ENCODE measurements at places on chromosomes 1 and 21.

DNA sequence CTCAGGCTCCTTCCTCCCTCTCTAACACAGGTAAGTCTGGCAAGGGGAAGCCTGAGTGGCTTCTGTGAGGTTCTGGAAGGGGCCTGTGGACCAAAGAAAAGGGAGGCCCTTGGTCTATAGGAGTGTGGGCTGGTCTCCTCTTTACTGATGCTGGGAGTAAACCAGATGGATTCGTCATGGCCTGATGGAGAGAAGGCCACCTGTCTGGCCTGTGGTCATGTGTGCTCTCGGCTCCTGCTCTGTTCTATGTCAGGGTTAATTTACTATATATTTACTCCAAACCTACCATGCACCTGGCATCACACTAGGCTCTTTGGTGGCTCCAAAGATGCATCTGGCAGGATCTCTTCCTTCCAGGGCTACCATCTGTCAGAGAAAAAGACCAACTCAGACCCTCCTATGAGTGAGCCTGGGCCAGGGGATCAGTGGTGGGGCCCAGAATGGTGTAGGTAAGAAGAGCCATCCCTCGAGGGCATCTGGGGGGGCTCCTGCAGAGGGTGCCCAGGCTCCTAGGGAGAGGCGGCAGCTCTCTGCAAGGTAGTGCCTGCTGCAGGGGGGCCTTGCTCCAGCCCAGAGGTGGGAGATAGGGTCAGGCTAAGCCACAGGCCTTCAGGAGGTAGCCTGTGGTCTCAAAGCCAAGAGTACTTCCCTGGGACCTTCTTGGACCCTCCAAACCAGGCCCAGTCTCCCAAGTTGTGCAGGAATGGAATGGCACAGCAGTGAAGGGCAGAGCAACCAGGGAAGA is 68.2 kb upstream of the SELENON start:
- DNase-seq, result no peak

DNA sequence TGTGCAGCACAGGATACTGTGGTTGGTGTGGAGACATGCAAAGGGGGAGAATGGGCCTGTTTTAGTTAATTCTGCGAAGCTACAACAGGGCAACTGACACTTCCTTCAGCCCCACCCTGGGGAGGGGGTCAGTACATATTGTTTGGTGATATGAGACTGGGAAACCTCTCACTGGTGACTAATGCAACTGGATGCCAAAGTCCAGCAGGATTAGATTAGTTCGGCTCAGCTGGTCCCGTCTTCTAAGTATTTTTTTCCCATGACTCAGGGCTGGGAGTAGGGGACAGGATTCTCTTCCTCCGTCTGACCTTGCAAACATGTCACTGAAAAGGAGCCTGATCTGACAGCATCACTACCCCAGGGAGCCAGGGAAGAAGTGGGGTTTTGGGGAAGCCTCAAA is 43.0 kb downstream of the PLXNA2 start:
- no peak for DNase-seq

GRCh38 chr1:209549443-209550205 is 33.9 kb upstream of the CAMK1G start:
- DNase-seq, result no peak

DNA sequence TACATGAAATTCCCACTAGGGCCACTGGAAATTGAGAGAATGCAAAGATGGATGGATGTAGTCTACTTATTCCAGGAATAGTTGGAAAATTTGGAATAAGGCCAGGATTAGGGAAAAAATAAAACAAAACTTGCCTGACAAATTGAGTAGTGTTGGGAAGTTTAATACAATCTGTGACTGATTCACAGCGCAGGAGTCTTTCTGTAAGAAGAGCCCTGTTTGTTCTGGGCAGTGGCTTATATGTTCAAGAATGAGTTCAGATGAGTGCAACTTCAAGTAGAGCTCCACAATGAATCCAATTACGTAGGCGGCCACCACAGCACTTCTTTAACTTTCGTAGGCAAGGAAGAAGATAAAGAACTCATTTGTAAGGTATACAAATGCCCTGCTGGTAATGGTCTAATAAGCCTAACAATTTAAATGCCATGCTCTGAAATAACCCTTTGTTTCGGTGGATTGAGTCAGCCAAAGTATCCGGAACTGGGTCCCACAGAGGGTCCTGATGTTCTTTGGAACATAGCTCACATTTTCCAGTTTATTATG is 47.1 kb upstream of the KCNE1 start:
- no peak for DNase-seq

DNA sequence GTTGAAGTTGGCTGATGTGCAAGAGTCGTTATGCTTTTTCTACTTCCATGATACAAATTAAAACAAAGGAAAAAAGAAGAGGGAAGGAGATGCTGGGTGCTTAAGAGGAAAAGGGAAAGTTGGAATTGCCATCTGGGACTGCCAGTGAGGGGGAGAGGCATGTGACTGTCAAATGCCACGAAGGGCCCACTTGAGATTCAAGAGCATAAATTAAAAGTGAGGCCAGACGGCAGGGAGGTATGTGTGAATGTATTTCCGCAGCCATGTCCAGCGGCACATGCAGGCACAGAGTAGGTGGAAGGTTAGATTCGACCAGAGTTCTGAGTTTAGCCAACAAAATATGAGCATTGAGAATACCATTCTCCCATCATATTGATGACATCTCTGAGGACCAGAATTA is 32.0 kb downstream of the NFASC start:
- no peak for DNase-seq

- DNase-seq, result no peak
Measured at GRCh38 chr1:212677573-212677972, 22.1 kb downstream of the BATF3 start.

DNA sequence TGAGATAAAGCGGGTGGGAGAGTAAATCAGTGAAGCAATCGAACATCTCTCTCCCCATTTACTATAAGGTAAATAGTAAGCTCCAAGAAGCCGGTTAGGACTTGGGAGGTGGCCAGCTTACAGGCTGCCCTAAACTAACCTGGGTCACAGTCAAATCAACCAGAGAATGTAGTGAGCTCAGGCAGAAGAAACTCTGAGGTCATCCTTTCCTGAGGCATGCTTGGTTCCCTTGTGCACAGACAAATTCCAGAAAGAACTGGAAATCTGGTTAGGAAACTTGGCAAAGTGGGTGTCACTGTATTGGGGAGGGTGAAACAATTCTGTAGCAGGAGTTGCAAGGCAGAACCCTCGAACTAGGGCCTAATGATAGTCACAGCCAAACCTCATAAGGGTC is 72.5 kb downstream of the NTMT2 start:
- no peak for DNase-seq

All from hematopoietic multipotent progenitor cell treated with erythropoietin and hydrocortisone succinate and interleukin-3 and kit ligand, for 8 days (in vitro differentiated cells).